ENCODE measurements at places on chromosomes 3 and 15. TPM values are rescaled to one million over a fixed set of nuclear protein-coding genes. Genes with fewer than 3 reads are reported as not detected.

The ROBO2 gene
- total RNA-seq: not detected

The IL17RB gene
- total RNA-seq: 60.7 TPM

The LPP gene
- 52.4 TPM for total RNA-seq

The SLC24A5 gene
- total RNA-seq: not detected

The BCHE gene
- total RNA-seq: not detected

The GAP43 gene
- not detected for total RNA-seq

DNA sequence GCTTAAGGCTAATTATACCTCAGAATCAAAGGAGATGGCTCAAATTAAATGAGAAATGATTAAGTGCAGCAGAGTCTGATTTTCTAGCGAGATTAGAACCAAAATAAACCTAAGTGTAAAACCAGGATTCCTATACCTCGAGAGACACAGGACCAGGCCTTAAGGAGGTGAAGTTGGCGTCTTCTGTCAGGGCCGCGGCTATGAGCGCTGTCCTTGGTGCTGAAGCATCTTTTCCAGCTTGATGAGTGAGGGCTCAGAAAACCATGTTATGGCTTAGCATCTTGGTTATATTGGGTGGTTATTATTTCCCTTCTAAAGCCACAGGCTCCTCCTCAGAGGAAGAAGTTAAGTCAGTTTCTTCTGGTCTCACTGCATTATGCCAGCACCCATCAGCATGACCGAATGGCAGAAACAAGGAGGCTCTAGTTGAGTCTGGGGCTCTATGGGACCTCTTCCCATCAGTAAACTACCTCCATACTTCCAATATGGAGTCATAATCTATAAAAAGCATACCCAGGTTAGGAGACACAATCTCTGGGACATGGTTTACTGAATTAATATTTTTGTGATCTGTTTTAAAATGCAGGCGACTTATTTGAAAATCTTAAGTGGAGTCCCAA lies 120.1 kb upstream of the NMNAT3 start:
- peak; percentile 22 for DNase-seq

- no peak for DNase-seq
These were observed 98.2 kb upstream of the CHD2 start for GRCh38 chr15:92801774-92802464.

DNA sequence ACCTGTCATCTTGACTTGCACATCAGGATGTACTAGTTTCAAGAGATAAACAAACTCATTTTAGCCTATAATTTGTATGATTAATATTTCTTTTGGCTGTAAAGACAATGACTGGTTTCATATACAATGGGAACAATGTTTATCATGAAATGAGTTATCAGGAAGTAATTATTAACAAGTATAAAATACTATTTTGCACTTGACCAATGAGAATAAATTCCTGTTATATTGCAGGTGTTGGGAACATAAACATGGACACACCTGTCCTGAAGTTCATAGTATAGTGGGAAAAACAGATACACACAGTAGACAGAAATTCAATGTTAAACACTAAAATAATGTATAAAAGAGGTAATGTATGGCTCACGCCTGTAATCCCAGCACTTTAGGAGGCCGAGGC lies 56.9 kb downstream of the UBR1 start:
- DNase-seq: no peak

DNA sequence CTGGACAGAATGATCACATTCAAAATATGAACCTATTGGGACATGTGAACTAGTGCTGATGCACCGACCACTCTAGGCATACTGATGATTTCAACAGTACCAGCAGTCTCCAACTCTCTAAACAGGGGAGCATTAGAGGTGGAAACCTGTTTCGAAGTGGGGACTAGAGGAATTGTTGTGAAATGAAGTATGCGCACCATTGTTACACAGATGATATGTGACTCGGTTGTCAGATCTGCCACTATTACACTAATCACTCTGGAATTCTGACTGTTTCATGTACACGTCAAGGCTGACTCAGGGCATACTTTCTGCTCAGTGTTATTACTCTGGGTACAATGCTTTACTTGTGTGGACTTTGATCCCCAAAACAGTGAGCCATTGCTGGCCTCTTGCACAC lies 198.2 kb upstream of the UBE2E2 start:
- DNase-seq: no peak

- no peak for DNase-seq
These were observed 283.1 kb upstream of the ARL6 start for GRCh38 chr3:97481416-97481815.

GRCh38 chr15:41423979-41424659 lies 7.2 kb downstream of the RTF1 start:
- DNase-seq: no peak

DNA sequence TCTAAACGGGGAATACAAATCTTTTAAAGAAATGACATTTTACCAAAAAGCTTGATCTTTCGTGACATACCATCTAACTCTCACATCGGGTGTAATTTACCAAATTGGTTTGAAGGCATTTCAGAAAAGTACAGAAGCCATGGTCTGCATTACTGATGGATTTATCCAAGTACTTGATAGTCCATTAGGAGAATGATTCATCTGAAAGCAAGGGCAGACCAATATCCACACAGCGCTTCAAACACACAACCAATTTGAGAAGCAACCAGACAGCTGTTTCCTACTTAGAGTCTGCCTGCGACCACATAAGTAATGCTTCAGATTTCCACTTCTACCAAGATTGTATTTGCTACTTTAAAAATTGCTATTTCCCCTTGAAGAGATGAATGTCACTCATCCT lies 697.6 kb upstream of the ALCAM start:
- no peak for DNase-seq

GRCh38 chr15:39419651-39420050 lies 161.2 kb upstream of the THBS1 start:
- DNase-seq: no peak

Measured in activated CD4-positive, alpha-beta memory T cell treated with anti-CD3 and anti-CD28 coated beads, Interleukin-2, amount 10 ng/mL, durations not matched to agents 7 days and 5 days (primary cell).